ENCODE measurements at places on chromosomes 2 and 18.

GRCh38 chr18:24987303-24988252, 364.4 kb downstream of the ZNF521 start:
- DNase-seq: no peak

DNA sequence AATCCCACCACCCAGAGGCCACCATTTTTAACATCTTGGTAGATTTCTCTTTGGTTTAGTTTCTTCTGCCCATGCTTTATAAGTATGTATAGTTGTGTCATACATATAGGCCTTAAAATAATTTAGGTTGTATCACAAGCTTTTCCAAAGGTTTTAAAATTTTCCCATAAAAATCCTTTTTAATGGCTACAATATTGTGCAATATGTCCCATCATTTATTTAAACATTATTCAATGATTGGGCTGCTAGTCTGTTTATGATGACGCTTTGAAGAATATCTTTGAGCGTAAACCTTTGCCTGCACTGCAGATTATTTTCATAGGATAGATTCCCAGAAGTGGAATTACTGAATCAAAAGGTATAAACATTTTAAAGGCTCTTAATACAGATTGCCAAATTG, 217.3 kb downstream of the CLIP4 start:
- no peak for DNase-seq

DNA sequence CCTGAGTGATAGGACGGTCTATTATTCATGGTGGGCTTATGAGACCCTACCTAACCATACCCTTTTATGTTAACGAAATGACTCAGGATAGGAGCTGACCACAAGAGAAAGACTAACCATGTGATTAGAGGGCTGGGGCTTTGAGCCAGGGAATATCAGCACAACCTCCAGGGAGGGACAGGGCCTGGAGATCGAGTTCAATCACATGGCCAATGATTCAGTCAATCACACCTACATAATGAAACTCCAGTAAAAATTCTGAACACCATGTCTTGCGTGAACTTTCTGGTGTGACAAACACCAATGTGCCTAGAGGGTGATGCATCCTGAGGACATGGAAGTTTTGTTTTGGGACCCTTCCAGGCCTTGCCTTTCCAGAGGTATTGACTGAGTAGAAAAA, 2.2 kb upstream of the TEX51 start:
- DNase-seq: no peak

- no peak for DNase-seq
Measured at GRCh38 chr2:162518894-162519293, 175.0 kb downstream of the GCA start.

GRCh38 chr2:160615706-160616105, 122.1 kb upstream of the RBMS1 start:
- DNase-seq: no peak

DNA sequence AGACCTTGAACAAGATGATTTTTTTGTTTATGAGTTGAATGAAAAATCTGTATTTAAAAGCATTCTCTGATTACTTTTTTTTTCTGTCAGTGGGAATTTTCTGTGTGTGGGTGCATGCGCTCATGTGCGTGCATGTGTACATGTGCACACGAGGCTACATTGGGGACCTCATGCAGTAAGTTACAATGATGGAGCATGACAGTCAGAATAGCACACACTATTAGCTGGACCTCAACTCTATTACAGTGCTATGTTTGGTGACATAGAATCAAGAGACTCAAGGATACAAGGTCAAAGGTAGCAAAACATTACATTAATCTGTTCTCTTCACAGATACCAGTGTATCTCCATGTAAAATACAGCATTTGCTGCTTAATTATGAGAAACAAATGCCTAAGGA, 276.8 kb upstream of the FIGN start:
- DNase-seq: no peak

DNA sequence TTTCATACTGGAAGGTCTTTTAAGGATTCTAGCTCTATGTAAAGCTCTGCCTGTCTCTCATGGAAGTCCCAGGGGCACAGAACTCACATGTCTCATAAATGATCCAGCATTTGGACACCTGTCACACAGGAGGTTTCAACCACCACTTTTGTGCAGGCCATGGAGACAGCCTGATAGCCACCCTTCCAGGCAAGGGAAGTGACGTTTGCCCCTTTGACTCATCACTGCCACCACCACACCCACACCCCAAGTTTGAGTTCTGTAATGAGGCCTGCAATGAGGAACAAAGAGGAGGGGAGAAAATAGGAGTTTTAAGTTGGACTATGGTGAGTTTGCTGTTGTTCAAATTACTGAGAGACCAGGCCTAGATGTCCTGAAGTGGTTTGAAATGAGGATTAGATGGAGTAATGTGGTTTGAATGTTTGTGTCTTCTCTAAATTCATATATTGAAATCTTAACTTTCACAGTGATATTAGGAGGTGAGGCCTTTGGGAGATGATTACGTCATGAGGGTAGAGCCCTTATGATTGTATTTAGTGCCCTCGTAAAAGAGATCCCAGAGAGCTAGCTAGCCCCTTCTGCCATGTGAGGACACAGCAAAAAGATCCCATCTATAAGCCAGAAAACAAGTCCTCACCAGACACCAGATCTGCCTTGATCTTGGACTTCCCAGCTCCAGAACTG, 175.3 kb upstream of the EPHA4 start:
- DNase-seq: no peak

DNA sequence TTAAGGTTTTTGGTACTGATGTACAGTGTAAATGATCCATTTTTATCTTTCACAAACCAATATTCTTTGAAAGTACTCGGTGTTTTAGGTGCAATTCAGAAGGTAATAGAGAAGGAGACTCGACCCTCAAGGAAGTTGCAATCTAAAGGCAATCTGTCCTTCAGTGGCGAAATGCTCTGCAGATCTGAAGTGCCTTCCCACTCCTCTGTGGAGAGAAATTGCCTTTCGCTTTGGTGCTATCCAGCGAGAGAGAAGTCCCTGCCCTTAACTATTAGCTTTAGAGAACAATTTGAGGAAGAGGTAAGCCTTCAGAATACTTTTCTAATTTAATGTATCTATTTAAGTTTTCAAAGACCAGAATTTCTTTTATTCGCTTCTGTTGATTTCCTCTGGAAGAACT, 371.8 kb upstream of the FANCL start:
- DNase-seq: no peak

- no peak for DNase-seq
Measured at GRCh38 chr2:216791303-216791702, 68.6 kb downstream of the TNP1 start.

DNA sequence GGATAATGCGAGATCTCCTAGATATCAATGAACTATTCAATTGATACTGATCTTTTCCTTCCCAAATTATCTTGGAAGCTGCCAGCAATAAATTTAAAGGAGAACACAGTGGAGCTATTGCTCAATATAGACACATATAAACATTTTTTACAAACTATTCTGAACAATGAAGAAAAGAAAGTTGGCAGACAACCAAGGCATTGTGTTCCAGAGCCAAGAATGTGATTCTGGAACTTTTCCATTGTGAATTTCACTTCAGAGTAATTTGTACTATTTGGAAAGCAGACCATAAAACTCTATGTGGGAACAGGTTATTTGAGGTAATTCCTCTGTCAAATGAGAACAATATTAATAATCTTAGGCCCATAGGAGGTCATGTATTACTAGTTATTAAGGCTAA, 588.2 kb downstream of the IRS1 start:
- DNase-seq: no peak
